Left colon (tissue), 2 donors: ENCODE measurements at places on chromosomes 2 and 18. TPM values are rescaled to one million over a fixed set of nuclear protein-coding genes. Genes with fewer than 3 reads are reported as not detected.

Gene IL36A
- not detected for total RNA-seq

Gene SERPINB2
- not detected for total RNA-seq

Gene CFAP65
- total RNA-seq = 0.76 TPM

Gene MERTK
- total RNA-seq = 9.2 TPM

Gene ABCG8
- 0.53 TPM for total RNA-seq

Gene ERBB4
- 0.70 TPM for total RNA-seq

Gene PSMD14
- 27.2 TPM for total RNA-seq

Gene AQP12A
- 4.0 TPM for total RNA-seq

Gene DSG4
- total RNA-seq = 0.12 TPM
